ENCODE measurements at places on chromosomes 3 and 15.
A peak's percentile ranks its signal among the peaks of the same experiment; 100 is the strongest.

- peak; percentile 78 for DNase-seq
These were observed at the start of gene P3H2 for GRCh38 chr3:190120269-190121060. Gene P3H2, minus strand, starts transcription at chr3:190120897. Its CDS starts 166 bp downstream, at chr3:190120731.

DNA sequence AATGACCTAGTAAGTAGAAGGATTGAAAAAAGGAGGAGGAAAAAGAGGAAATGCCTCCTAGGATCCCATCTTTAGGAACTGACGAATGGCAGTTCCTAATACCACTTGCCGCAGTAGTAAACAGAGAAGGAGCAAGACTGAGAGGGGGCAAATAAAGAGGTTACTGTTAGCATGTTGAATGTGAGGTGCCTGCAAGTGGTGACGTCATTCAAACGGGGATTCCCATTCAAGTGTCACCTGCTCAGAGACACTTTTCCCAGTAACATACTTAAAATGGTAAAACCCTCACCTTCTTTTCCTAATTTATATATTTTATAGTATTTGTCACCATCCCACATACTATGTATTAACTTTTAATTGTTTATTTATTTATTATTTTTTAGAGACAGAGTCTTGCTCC is 178.9 kb downstream of the IL5RA start:
- DNase-seq: no peak

DNA sequence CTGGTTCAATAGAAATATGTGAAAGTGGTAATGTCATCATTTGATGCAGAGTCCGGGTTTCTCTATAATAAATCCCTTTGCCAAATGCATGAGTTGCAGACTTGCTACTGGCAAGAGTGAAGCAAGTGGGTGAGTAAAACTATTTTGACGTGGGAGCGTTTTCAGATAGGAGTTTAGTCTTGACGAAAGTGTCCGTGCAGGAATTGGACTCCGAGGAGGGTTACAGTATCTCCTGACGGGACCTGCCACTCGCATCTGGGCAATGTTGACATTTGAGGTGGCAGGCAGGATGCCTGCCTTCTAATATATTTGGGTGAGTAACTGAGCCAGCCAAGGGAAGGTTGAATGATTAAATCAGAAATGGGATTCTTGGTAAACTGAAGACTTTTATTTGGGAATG is 16.0 kb downstream of the CDV3 start:
- no peak for DNase-seq

DNA sequence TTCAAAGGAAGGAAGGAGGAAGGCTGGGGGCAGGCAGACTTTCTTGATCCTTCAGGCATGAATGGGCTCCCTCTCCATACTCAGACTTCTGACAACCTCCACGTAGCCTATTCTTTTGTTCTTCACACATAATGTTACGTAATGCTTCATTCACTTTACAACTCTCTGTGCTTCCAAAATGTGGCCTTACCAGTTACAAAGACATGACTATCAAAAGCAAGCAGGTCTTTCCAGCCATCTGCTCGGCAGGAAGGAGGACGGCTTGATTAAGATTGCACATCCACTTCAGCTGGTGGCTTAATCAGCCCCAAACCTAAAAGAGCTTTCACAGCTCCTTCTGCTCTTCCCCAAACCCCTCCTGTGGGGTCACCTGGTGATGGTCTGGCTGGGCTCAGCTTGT is 263.2 kb downstream of the XXYLT1 start:
- no peak for DNase-seq

DNA sequence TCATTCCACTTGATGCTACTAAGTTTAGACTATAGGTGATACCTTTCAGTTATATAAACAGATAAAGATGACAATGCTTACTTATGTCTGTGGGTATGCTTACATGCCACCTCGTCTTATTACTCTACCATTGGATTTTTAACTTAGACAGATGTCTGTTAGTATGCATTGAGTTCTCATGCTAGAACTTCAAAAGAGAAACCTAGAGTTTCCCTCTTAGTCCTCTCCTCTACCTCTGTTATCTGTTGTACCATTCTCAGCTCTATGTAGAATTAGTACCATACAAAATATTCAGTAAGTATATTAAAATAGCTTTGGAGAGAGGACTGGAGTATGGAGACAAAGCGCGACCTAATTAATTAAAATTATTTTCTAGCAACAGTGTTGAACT is 111.3 kb downstream of the BBX start:
- no peak for DNase-seq

DNA sequence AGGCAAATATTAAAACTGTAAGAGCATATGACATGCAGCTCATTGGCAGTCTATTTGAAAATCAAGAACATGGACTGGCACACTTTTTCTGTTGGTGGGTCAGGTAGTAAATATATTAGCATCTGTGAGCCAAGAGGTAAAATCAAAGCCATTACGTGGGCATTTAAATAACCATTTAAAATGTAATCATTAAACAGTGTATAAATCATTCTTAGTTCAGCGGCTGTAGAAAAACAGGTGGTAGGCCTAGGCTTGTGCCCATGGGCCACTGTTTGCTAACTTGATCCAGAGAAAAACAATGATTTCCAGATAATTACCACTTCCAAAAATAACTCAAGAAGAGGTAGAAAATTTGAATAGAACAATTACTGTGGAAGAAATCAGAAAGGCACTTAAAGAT is 105.1 kb downstream of the CHST2 start:
- DNase-seq: no peak

DNA sequence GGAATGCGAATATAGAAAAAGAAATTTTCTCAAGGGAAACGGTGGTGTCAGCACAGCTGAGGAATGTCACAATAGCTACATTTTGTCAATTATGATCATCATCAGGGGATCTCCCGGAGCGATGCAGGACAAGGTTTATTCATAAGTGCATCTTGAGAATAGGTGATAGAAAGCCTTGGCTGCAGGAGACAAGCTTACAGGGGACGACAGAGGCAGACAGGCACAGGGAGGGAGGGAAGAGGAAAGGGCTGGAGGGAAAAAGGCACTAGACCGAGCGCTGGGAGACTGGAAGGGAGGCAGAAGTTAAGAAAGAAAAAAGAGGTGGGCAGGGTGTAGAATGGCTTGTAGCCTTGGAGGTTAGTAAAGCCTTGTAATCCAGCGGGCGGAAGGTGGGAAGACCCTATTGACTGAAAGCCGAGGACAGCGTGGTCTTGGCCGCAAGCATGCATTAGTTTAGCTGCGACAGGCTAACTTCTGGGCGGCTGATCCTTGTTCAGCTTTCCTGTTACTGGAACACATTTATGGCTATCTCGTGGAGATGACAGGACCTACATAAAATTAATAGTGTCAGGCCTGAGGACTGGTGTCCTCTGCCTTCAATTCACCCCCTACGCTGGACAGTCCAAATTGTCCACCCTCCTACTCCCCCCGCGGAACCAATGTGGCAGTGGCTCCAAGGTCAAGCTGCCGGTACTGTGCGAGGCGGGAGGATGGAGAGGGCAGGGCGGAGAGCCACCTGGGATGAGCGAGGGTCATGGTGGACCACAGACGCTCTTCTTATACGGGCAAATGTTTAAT is 1.4 kb upstream of the NECTIN3 start:
- peak; percentile 12 for DNase-seq

Data from HEK293T (cell line).